ENCODE measurements at places on chromosomes 6 and 20.

- DNase-seq = no peak
Observed at GRCh38 chr6:40899684-40900155, 139.3 kb downstream of the UNC5CL start.

DNA sequence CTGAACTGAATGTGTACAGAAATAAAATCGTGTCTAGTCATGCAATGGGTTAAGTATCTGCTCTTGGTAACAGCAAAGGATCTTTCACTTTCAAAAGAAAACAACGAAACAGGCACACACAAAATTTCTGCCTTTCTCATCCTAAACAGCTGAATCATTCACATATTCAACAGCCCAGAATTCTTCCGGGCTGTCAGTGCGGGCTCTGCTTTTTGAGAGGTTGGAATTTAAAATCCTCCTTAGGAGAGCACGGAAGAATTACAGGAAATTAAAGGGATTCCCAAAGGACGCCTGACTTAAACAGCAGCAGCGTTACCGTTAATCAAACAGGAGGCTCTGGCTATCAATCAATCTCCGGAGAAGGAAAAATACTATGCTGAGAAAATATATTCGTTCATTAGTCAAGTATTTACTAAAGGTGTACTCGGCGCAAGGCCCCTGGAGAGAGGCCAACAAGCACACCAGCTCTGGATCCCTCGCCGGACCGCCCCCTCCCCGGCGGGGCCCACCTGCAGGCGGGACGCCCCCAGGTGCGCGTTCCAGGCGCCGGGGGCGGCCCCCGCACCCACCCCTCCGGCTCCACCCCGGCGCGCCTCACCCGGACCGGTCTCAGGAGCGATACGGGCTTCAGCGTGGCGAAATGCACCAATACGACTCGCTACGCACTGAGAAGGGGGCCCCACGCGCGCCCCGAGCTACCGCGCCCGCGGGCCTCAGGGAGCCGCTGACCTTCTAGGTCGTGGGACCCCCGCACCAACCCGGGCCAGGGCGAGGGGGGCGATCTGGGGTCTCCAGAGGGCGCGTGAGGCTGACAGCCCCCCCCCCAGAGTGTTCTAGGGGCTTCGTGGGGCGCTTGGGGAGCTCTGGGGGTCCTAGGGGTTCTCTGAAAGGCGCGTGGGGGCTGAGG is 1.0 kb downstream of the NAPB start:
- DNase-seq = peak; percentile 24

GRCh38 chr6:22024973-22025467 is 271.8 kb downstream of the PRL start:
- no peak for DNase-seq

DNA sequence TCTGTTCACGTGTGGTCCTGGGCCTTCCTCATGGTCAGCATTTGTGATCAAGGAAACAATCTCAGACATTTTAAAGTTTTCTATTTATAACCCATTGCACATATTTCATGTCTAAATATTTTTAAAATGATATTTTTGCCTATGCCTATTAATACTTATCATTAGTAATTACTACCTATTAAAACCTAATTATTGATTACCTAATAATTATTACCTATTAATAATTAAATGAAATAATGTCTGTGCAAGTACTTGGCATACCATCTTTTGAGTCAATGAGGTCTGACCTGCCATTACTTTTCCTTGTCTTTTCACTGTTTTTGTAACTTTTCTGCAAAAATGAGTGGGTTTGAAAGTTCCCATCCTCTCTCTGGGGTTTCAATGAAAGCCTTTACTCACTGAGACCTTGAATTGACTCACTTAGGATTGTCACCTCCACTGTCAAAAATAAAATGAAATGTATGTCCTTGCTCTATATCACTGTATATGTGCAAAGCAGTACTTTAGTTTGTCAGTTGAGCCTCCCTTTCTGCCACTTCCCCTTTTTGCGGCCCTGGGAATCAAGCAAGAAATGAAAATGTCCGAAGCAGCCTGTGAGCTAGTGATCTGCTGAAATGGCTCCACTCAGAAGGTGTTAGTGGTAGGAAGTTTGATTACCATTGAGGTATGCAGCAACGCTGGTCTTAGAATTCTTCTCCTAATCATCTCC is 87.8 kb downstream of the L3MBTL3 start:
- no peak for DNase-seq

GRCh38 chr6:137968901-137969300 is 101.8 kb downstream of the TNFAIP3 start:
- no peak for DNase-seq

DNA sequence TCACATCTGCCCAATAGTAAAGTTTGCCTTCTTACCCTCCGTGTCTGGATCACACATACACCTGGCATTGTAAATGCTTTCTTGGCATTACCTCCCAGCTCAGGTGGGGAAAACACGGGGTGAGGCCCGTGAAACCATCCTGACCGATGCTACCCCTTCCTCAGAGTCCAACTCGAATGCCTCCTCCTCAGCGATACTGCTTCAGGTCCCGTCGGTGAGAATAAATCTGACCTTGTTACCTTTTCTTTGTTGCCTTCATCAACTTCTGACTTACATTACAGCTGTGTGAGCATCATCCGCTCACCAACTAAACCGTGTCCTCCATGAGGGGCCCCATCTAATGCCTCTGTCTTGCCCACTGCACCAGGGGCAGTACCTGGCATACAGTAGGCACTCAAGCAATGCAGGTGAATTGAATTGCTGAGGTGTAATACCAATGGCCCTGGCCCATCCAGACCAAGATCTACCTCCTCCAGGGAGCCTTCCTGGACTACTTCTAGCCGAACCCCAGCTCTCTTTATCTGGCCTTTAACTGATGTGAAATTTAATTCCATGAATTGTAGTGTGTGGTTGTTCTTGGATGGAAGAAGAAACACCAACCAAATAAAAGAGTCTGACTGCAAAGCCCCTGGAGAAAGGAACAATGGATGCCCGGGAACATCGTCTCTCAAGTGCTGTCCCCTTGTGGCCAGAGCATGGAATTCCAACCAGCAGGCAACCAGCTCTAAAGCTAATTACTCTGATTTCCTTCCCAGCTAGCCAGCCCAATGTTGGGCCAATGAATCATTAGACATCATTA is 141.5 kb downstream of the ANKRD60 start:
- DNase-seq = no peak

DNA sequence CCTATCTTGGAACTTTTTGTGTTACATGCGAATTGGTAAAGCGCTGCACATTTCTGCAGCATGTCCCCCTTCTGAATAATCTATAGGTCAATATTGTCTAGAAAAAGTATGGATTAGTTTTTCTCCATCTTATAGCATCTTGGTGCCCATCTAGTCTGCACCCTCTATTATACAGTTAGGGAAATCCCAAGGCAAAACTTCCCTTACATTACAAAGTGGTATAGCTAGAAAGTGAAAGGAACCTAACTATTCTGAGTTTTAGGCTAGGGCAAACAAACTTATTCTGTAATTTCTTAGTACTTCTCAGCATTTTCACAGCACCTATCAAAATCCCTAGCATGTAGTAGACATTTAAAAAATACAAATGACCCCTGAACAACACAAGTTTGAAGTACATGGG is 133.5 kb upstream of the CCDC28A start:
- DNase-seq = no peak

- no peak for DNase-seq
Observed at GRCh38 chr6:108744996-108745395, 103.2 kb upstream of the ARMC2 start.

DNA sequence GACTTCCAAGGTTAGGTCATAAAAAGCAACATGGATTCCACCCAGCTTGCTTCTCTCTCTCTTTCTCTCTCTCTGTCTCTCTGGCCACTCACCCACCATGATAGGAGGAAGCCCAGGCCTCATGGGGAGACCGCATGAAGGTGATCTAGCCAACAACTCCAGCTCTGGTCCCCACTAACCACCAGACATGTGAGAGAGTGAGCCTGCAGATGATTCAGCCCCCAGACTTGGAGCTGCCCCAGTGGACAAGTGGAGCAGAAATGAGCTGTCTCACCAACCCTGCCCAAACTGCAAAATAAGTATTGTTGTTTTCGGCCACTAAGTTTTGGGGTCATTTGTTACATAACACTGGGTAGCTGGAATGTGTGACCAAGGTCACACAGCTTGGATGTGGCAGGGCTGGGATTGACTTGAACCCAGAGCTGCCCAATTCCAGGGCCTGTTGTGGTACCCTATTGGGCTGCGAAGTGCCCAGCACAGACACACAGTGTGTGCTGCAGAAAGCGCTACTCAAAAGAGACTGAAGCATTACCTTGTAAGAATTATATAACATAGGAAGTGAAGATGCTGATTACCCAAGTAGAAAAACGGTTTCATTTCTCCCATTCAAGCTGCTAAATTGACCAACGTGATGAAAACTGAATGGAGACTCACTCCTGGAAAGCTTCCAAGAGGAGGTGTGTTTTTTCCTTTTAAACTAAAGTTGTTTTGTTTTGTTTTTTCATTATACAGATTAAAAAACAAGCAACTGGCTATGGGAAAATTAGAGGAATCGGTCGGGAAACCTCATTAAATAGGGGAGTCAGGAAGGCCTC is 9.1 kb upstream of the TLDC2 start:
- DNase-seq = no peak
